Epithelial cell of prostate (primary cell): ENCODE measurements at places on chromosomes 7 and 10.

- DNase-seq, result no peak
Measured at GRCh38 chr10:5814110-5815107, 1.2 kb upstream of the GDI2 start.

DNA sequence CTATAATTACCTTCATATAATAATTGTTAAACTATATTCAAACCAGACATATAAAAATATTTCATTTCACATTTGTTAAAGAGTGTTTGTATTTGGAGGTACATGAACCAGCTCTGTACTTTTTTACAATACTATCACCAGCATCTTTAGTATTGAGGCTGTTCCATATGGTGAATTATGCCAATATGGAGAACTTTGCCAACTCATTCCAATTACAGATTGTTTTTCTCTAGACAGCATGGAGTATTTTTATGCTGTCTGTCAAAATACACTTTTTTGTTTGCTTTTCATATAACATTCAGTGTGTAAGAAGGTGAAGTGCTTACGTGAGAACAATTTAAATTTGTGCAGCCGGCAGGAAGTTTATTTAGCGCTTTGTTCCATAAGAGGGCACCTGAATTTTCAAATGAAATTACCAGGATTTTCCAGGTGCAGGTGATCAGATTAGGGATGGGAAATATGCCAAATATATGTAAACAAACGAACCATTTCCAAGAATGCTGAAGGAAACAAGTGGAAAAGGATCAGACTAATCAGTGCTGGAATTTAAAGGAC is 54.9 kb downstream of the SEMA3E start:
- DNase-seq, result no peak

GRCh38 chr7:47093320-47094234 is 488.3 kb downstream of the TNS3 start:
- no peak for DNase-seq

DNA sequence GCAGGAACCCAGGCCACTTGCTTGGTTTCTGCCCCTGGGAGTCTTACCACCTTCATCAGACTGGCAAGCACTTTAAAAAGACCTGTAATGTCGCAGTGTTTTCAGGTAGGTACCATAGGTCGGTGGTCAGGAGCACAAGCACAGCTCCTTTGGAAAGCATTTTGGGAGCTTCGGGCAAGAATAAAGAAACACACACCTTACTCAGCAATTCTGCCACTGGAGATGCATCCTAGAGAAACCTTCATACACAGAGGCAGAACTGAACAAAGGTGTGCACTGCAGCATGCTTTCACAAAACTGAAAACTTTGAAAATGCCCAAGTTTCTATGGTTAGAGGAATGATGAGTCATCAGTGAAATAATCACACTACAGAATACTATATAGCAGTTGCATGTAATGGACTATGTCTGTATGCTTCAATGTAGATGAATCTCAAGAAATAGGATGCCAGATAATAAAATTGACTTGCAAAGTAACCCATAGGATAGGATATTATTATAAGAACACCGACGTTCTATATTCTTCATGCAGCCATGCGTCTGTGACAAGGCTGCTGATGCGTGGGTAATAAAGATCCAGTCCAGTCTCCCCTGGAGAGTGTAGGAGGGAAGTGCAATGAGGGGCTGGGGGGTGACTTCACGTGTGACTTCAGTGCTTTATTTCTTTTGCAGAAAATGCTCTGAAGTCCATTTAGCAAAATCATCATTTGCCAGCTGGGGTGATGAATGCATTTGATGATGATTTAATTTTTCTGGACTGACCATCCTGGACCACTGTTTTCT is 309.5 kb downstream of the WDR37 start:
- no peak for DNase-seq

GRCh38 chr10:30207485-30208052 is 141.5 kb downstream of the MTPAP start:
- DNase-seq, result no peak

- DNase-seq, result no peak
Measured at GRCh38 chr7:78329001-78329655, 530.6 kb downstream of the PHTF2 start.

DNA sequence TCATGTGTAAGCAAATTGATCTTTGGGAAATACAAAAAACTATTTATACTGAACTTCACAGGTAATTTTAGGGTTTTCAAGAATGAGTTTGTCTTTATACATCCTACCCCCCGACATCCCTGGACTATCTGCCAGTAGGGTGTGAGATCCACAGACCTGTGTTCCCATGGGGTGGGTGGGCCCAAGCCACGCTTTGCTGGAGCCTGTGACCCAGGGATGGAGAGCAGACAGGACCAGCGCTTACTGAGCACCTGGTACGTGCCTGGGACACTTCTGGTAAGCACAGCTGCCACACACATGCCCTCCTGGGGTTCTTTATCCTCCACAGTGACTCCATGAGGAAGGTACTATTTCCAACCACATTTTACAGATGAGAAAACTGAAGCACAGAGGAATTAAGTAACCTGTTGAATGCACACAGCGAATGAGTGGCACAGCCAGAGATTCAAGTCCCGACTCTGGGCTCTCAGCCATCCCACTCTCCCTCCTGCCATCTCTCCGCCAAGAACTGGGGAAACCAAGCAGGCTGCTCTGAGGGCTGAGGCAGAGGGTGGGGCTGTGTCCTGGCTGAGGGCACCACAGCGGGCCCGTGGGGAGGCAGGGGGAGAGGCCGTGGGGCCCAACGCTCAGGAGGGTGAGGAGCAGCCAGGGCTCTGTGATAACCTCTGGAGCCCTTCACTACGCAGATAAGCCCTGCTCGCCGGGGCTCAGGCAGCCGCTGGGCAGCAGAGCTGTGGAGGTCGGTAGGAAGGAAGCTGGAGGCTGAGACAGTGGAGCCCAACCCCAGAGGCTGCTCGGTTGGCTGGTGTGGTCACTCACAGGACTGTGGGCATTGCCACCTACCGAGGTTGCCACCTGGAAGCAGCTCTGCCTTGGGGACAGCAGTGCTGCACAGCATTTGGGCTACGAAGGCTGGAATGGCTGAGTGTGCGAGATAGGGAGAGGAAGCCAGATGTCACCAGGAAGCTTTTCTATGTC is 124.2 kb downstream of the ARHGAP22 start:
- DNase-seq, result no peak

GRCh38 chr10:117250411-117250810 is 9.5 kb downstream of the SLC18A2 start:
- DNase-seq, result no peak

GRCh38 chr7:45069444-45070253 is 19.1 kb downstream of the NACAD start:
- DNase-seq, result no peak
